Muscle of leg (tissue), 16 donors: ENCODE measurements at places on chromosomes 11 and 22. TPM values are rescaled to one million over a fixed set of nuclear protein-coding genes. Genes with fewer than 3 reads are reported as not detected.

GRCh38 chr11:19605520-19606371 lies 106.9 kb upstream of the NAV2 start:
- H3K27ac ChIP-seq = no peak overlapping the region
- H3K4me3 ChIP-seq = no peak overlapping the region
- H3K4me1 ChIP-seq = no peaks in the 10 kb centered on the region
- no peaks in the 10 kb centered on the region for H3K36me3 ChIP-seq
- peak; percentile 34 for DNase-seq

DNA sequence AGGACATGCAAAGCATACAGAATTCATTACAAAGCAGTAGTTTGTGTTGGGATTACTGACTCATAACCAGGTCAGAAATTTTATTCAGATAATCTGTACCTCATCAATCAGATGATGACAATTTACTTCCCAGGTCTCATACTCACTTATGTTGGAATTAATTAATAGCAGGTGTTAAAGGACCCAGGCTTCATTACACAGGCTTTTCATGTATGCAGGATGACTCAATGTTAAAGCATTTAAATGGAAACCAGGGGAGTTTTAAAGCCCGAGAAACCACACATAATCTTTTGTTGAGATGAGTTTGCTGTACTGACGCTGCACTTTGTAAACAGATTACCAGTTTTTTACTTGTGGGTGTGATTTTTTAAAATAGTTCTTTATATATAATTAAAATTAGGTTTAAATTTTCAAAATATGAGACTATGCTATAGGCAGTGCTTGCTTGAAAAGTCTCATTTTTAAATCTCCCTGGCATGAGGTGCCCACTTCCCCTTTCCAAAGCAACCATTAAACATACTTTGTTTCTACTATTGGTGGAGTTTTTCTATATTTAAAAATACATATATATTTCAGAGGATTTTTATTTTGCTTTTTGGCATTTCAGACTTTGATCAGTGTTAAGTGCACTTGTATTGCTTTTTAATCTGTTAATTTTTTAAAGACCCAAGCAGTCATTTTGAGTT lies 41.0 kb downstream of the CEP57 start:
- H3K4me3 ChIP-seq = no peak overlapping the region
- peaks cover 21% of the 10 kb centered on the region for H3K36me3 ChIP-seq
- no peaks in the 10 kb centered on the region for H3K27me3 ChIP-seq
- H3K4me1 ChIP-seq = no peaks in the 10 kb centered on the region

GRCh38 chr11:123218451-123218850 lies 23.4 kb upstream of the CLMP start:
- H3K27ac ChIP-seq = no peak overlapping the region
- no peaks in the 10 kb centered on the region for H3K27me3 ChIP-seq
- no peaks in the 10 kb centered on the region for H3K4me1 ChIP-seq
- H3K4me3 ChIP-seq = no peak overlapping the region

DNA sequence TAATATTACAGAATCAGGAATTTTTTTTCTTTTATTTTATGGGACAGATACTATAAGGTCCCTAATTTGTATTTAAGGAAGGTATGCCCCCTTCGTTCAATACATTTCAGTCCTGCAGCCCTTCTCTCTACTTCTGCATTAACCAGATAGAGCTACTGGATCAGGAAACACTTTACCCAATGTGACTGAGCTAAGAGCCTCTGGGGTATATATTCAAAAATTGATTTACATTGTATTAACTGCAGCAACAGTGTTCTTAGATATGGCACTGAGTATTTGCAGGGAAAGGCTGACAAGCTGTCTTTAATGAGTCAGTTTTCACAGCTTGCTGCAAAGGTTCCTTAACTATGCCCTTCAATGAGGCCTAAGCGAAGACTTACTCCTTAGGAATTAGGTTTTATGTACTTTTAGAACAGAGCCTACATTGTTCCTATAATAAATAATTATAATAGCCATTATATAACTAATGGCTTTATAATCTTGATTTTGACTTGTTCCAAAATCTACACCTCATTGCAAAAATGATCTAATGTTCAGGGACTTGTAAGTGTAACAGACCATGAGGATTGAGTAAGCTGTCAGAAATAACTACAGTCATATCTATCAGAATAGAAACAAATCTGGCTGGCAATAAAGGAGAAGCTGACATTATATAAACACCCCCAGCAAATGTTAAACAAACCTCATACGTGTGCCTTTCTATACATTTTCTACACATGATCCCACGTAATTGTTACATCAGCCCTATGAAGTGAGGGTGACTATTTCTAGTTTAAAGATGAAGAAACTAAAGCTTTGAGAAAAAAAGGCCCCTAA lies 55.0 kb downstream of the DDI1 start:
- H3K27ac ChIP-seq = no peak overlapping the region
- peaks cover 11% of the 10 kb centered on the region for H3K4me1 ChIP-seq
- H3K36me3 ChIP-seq = no peaks in the 10 kb centered on the region
- DNase-seq = peak; percentile 22

DNA sequence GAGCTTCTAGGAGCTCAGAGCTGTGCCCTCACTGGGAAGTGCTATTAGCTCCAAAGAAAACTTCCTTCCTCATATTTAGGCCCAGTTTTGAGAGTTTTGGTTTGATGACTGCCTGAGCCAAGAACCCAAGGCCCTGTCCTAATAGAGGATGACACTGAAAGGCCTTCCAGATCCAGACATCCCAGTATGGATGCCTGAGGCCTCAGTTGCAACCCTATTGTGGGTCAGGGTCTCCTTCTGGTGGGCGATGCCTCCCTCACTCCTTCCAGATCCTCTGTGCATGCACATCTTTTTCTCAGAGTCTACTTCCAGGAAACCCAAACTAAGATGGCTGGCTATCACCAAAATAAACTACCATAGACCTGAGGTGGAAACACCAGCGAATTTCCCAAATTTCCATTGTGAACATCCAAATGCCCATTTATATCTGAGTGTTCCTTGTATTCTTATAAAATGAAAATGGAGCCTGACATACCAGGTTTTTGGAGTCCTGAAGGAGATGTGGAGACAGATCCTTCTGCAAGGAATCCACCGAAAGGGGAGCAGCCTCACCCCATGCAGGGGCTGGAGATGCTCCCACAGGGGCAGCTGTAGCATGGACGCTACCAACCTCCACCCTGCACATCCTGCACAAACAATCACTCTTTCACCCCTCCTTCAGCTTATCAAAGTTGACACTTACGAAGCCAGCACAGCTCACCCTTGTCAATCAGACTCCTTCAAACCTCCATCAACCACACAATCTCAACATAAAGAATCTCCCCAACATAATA lies 61.1 kb downstream of the GGTLC2 start:
- no peak overlapping the region for H3K27ac ChIP-seq
- H3K27me3 ChIP-seq = peaks cover 2% of the 10 kb centered on the region
- no peak overlapping the region for H3K4me3 ChIP-seq
- no peaks in the 10 kb centered on the region for H3K36me3 ChIP-seq
- H3K4me1 ChIP-seq = no peaks in the 10 kb centered on the region

DNA sequence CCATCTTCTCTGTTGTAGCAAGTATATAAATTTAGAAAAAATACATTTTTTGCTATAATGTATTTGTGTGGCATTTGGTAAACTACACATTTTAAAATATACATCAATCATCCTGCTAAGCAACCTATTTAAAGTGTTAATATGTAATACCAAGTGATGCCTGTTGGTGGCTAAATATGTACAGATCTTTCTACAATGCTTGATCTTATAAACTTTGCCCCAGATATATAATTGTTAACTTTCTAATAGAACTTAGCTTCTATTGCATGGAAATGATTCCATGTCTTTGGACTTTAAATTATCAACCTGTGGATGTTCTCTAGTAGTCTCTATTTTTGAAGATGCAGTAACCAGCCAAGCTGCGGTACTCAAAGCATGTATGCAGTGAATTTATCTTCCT lies 1260.4 kb upstream of the RAG2 start:
- H3K27ac ChIP-seq = no peak overlapping the region
- H3K36me3 ChIP-seq = no peaks in the 10 kb centered on the region
- H3K4me3 ChIP-seq = no peak overlapping the region
- no peaks in the 10 kb centered on the region for H3K4me1 ChIP-seq
- no peak for DNase-seq

DNA sequence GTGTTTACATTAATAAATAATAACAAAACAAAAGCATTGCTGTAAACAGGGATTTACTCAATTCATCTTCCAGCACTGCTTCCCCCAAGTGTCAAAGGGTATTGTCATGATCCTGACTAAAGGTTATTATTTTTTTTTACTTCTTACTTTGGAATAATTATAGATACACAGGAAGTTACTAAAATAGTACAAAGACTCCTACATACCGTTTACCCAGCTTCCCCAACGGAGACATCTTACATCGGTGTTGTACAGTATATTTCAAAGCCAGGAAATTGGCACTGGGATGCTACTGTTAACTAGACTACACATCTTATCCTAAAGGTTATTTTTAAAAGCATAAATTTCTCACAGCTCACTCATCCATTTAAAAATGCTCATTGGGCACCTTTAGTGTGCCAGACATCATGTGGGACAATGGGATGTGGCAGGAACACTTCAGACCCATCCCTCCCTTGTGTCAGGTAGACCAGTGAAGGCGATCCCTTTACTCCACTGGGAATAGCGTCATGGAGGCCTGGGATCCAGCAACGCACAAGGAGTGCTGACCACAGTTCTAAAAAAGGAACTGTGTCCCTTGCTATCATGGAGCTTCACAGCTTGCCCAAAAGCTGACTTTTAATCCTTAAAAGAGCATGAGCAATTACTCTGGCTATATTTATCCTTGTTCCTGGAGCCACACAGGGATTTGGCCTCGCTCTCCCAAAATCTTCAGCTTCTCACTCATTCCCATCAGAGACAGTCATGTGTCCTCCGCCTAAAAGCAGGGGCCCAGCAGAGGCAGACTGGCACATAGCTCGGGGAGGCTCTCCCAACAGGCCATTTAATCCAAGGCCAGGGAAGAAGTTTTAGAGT lies 3.1 kb upstream of the IRAG1 start:
- H3K36me3 ChIP-seq = no peaks in the 10 kb centered on the region
- H3K4me3 ChIP-seq = no peak overlapping the region
- H3K27ac ChIP-seq = peak overlapping the region; percentile 31
- no peaks in the 10 kb centered on the region for H3K27me3 ChIP-seq
- DNase-seq = peak; percentile 22
- H3K4me1 ChIP-seq = peaks cover 26% of the 10 kb centered on the region

UBASH3B gene
- 4.5 TPM for total RNA-seq

NRXN2 gene
- total RNA-seq = 11.8 TPM

GNAZ gene
- 3.0 TPM for total RNA-seq

YPEL1 gene
- total RNA-seq = 18.8 TPM
